Colonic mucosa (tissue), 4 donors: ENCODE measurements at places on chromosomes 13 and 19. TPM values are rescaled to one million over a fixed set of nuclear protein-coding genes. Genes with fewer than 3 reads are reported as not detected.
A peak's percentile ranks its signal among the peaks of the same experiment; 100 is the strongest.

- DNase-seq = no peak
- H3K27me3 ChIP-seq = no peaks in the 10 kb centered on the region
- H3K4me1 ChIP-seq = no peaks in the 10 kb centered on the region
- H3K4me3 ChIP-seq = no peak overlapping the region
Observed at GRCh38 chr13:98984983-98985382, 7.1 kb upstream of the DOCK9 start.

SPRY2 gene
- total RNA-seq = 83.3 TPM

OR7C1 gene
- not detected for total RNA-seq

- H3K36me3 ChIP-seq = no peaks in the 10 kb centered on the region
- H3K27me3 ChIP-seq = no peaks in the 10 kb centered on the region
- no peak for DNase-seq
- peak overlapping the region; percentile 88 for H3K27ac ChIP-seq
- peaks cover 6% of the 10 kb centered on the region for H3K4me1 ChIP-seq
Observed at GRCh38 chr13:44368062-44368591, 5.5 kb upstream of the SERP2 start.

- H3K36me3 ChIP-seq = no peaks in the 10 kb centered on the region
- no peaks in the 10 kb centered on the region for H3K4me1 ChIP-seq
- H3K27me3 ChIP-seq = no peaks in the 10 kb centered on the region
- H3K4me3 ChIP-seq = no peak overlapping the region
Observed at GRCh38 chr13:44243198-44243857, 130.3 kb upstream of the SERP2 start.
